ENCODE measurements at places on chromosomes 3 and 15.

GRCh38 chr3:45872569-45872968 lies 13.8 kb upstream of the CCR9 start:
- DNase-seq = no peak

DNA sequence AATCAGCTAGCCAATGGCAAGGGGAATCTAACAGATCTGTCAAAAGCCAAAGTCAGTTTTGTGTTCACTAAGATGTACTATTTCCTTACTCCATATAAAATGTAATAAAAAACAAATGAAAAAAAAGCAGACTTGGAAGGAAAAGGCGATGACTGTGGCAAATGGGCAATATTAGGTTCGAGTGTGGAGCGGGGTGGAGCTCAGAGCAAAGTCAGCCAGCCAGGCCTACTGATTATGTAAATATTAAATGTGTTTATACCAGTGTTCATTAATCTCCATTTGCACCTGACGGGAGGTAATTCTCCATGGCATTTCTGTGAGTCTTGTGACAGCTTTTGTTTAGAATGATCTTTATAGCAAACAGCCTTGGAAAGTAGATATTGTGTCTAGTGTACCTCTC lies 96.2 kb upstream of the KCNMB2 start:
- no peak for DNase-seq

GRCh38 chr15:28952666-28953491 lies 67.1 kb downstream of the APBA2 start:
- DNase-seq = no peak

DNA sequence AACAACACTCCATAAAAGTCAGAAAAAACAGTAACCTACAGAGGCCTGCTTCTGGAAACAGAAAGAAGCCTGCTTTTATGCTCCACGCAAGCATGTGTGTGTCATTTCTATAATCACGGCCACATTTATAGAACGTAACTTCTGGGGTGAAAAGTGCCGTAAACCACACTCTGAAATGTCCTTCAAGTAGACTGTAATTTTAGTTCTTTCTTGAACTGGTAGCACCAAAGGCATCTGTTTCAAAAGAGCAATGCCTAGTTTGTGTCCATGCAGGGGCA lies 19.5 kb upstream of the CMTM7 start:
- DNase-seq = no peak

GRCh38 chr3:172356427-172356826 lies 91.8 kb downstream of the GHSR start:
- DNase-seq = no peak

All from GM19239 (cell line).